ENCODE measurements at places on chromosomes 16 and 17. TPM values are rescaled to one million over a fixed set of nuclear protein-coding genes. Genes with fewer than 3 reads are reported as not detected.

DNA sequence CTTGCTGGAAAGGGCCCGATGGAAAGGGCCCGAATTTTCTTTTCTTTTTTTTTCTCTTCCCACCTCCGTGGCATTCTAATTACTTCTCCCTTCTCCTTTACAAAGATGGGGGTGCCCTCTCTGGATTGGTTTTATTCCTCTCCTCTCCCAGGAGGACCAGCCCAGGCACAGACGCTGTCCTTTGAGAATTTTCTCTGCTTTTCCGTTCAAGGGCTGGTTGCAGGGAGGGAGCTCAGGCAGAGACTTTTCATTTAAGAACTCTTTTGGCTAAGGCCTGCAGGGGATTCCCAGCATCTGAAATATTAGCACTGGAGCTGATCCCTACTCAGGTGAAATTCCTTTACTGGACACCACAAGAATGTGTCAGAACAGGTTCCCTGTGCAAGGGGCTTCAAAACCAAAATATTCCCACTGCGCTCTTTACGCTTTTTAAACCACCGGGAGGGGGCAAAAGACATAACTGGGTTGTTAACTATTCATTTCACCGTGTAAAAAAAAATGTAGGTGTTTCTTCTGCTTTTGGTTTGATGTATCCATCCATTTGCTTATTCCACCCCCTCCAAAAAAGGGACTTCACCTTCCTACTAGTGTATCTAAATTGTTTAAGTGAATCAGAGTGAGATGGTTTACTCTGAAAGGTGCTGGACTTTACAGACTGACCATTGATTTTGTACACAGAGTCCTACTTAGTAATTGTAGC, 1.4 kb downstream of the NFAT5 start:
- no peaks in the 10 kb centered on the region for H3K27me3 ChIP-seq
- H3K36me3 ChIP-seq: no peaks in the 10 kb centered on the region
- peaks cover 13% of the 10 kb centered on the region for H3K4me1 ChIP-seq
- peak; percentile 13 for DNase-seq
- H3K4me3 ChIP-seq: peak overlapping the region; percentile 90

DNA sequence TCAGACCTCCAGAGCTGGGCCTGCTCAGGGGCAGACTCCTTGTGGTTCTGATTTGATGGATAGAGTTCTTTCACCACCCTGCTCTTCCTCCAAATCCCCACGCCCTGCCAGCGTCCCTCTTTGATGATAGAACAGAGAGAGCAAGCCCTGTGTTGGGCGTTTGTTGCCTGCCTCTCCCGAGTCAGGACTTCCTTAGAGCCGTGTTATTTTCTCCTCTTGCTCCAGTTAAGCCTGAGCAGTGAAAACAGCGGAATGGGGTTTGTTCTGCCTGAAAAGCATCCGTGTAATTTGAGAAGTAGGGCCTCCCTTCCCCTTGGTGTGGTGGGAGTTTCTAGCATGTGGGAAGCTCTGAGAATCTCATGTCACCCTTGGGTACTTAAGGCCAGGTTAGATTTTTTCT, 22.1 kb downstream of the TMEM94 start:
- H3K36me3 ChIP-seq: peaks cover under 1% of the 10 kb centered on the region
- H3K4me3 ChIP-seq: no peak overlapping the region
- no peaks in the 10 kb centered on the region for H3K27me3 ChIP-seq

- no peaks in the 10 kb centered on the region for H3K4me1 ChIP-seq
- H3K27ac ChIP-seq: no peak overlapping the region
- H3K27me3 ChIP-seq: no peaks in the 10 kb centered on the region
- no peak overlapping the region for H3K4me3 ChIP-seq
- no peaks in the 10 kb centered on the region for H3K36me3 ChIP-seq
These were observed 35.3 kb upstream of the MMP2 start for GRCh38 chr16:55443434-55444346.

GRCh38 chr16:73076324-73076810, 28.4 kb upstream of the ZFHX3 start:
- peaks cover 4% of the 10 kb centered on the region for H3K27me3 ChIP-seq
- no peak overlapping the region for H3K27ac ChIP-seq

DNA sequence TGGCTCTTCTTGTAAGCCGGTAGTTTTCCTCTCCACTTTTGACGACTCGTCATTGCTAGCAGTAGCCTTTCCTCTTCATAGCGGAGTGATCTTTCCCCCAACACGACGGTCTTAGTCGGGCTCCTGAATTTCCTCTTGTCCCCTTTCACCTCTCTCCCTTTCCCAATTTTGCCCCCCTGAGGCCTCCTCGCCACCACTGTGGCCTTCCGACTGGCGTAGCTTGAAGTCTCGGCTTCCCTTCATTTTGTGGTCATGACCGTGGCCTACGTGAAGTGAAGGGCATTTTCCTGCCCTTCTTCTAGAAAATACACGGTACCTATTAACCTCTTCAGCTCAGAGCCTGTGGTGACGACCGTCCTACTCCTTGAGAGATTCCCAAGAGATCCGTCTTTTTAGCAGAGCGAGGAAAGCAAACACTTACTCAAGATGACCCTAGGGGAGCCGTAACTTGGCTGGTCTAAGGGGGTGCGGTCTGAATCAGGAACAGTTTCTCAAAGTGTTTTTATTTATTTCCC, 787 bp downstream of the PRKAR1A start:
- no peak for DNase-seq
- H3K27me3 ChIP-seq: no peaks in the 10 kb centered on the region
- H3K4me1 ChIP-seq: peaks cover 13% of the 10 kb centered on the region
- H3K27ac ChIP-seq: peak overlapping the region; percentile 98

- no peaks in the 10 kb centered on the region for H3K4me1 ChIP-seq
- no peak overlapping the region for H3K4me3 ChIP-seq
- no peak for DNase-seq
- H3K27ac ChIP-seq: no peak overlapping the region
- no peaks in the 10 kb centered on the region for H3K27me3 ChIP-seq
- no peaks in the 10 kb centered on the region for H3K36me3 ChIP-seq
These were observed 90.1 kb upstream of the KCNJ18 start for GRCh38 chr17:21602176-21602575.

DNA sequence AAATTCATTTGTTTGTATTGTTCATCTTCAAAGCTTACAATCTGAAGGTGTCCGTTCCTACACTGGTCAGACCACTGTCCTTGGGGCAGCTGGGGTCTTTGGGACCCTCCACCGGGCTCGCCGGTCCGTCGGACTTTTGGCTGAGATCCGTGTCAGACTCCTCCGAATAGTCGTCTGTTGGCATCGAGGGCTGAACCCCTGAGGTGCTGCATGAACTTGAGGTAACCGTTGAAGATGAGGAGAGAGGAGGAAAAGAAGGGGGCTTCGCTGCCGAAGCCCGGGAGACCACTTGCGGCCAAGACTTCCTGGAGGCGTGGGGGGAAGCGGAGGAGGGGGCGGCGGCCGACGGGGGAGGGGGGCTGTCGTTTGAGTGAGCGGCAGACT, 260.8 kb downstream of the ZFHX3 start:
- no peaks in the 10 kb centered on the region for H3K36me3 ChIP-seq
- H3K27ac ChIP-seq: no peak overlapping the region
- DNase-seq: no peak
- no peaks in the 10 kb centered on the region for H3K4me1 ChIP-seq
- H3K4me3 ChIP-seq: peak overlapping the region; percentile 6
- H3K27me3 ChIP-seq: peaks cover 11% of the 10 kb centered on the region

DNA sequence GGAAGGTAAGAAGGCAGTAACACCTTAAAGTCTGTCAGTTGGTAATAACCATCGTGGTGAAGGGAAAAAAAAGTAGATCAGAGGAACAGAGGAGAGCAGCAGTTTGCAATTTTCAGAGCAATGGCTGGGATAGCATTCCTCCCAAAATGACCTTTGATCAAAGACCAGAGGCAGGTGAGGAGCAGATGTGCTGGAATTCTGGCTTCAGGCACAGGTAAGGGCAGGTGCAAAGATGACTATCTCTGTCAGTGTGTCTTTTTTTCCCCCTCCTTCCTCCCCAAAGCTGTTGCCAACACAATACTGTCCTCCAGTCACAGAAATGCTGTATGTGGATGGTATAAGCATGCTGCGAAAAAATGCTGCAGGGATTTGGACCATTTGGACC, 166.7 kb downstream of the XYLT1 start:
- peaks cover 4% of the 10 kb centered on the region for H3K4me1 ChIP-seq
- no peaks in the 10 kb centered on the region for H3K27me3 ChIP-seq
- no peaks in the 10 kb centered on the region for H3K36me3 ChIP-seq
- DNase-seq: no peak

DNA sequence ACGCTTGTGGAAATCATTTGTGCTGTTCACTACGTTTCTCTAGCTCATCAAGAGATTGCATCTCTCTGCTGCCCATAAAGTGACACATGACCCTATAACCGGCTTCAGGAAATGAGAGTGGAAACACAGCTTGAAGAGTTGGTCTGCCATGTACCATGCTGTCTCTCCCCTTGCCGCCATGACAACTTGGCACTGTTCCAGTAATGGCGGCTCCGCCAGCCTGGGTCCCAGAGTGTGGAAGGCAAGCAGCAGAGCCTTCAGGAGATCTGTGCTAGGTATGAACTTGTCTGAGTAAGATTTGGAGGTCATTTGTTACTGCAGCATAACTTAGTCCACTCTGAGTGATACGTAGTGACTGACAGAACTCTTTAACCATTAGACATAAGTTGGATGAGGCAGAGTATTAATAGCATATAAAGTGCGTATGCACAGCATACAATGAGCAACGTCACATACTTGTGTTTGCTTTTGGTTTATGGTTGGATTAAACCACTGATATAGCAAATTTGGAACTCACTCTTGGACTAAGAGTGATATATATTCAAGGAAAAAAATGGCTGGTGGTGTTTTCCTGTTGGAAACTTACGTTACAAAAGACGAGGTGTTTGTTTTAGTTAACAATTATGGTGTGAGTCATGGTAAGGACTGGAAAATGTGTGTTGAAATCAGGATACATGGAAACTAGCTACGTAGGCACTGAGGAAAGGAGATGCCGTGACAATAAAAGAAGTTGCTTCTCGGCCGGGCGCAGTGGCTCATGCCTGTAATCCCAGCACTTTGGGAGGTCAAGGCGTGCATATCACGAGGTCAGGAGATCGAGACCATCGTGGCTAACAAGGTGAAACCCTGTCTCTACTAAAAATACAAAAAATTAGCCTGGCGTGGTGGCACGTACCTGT, 24.4 kb upstream of the PMP22 start:
- no peaks in the 10 kb centered on the region for H3K27me3 ChIP-seq
- H3K4me1 ChIP-seq: no peaks in the 10 kb centered on the region
- no peak overlapping the region for H3K4me3 ChIP-seq
- DNase-seq: no peak
- H3K27ac ChIP-seq: no peak overlapping the region
- H3K36me3 ChIP-seq: no peaks in the 10 kb centered on the region

- H3K27ac ChIP-seq: peak overlapping the region; percentile 94
- H3K4me1 ChIP-seq: peaks cover 23% of the 10 kb centered on the region
- no peak overlapping the region for H3K4me3 ChIP-seq
- no peaks in the 10 kb centered on the region for H3K27me3 ChIP-seq
These were observed 4.7 kb downstream of the SPN start for GRCh38 chr16:29667755-29668154.

DNA sequence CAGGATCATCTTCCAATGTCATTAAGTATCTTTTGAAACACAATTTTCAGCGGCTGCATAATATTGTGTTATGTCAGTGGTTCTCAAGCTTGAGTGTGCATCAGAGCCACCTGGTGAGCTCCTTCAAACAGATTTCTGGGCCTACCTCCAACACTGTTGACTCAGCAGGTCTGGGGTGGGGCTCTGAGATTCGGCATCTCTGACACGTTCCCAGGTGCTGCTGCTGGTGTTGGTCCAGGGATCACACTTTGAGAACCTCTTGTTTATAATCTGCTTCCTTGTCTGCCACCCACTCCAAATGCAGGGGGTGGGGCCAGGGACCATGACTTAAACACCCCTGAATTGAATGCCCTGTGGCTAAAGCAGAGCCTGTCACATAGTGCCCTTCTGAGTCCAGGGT, 73.8 kb upstream of the HNF1B start:
- no peaks in the 10 kb centered on the region for H3K4me1 ChIP-seq
- H3K27ac ChIP-seq: no peak overlapping the region
- H3K27me3 ChIP-seq: no peaks in the 10 kb centered on the region
- DNase-seq: no peak
- no peaks in the 10 kb centered on the region for H3K36me3 ChIP-seq
- H3K4me3 ChIP-seq: no peak overlapping the region

DNA sequence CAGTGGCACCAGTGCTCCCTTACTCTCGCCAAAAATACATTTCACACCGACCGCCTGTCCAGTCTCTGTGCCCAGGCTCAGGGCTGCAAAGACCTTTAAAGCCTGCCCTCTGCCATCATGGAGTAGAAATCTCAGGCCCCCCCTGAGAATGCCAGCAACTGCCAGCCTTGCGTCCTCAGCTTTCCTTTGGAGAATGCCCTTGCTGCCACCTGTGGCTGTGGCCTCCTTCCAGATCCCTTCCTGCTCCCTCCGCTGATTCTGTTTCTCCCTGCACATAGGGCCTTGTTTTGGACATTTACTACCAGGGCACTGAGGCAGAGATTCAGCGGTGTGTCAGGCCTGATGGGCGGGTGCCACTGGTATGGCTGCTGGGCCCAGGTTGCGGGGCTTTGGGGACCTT, 13.2 kb downstream of the FCSK start:
- H3K4me3 ChIP-seq: no peak overlapping the region
- no peak for DNase-seq
- no peak overlapping the region for H3K27ac ChIP-seq
- no peaks in the 10 kb centered on the region for H3K4me1 ChIP-seq

DNA sequence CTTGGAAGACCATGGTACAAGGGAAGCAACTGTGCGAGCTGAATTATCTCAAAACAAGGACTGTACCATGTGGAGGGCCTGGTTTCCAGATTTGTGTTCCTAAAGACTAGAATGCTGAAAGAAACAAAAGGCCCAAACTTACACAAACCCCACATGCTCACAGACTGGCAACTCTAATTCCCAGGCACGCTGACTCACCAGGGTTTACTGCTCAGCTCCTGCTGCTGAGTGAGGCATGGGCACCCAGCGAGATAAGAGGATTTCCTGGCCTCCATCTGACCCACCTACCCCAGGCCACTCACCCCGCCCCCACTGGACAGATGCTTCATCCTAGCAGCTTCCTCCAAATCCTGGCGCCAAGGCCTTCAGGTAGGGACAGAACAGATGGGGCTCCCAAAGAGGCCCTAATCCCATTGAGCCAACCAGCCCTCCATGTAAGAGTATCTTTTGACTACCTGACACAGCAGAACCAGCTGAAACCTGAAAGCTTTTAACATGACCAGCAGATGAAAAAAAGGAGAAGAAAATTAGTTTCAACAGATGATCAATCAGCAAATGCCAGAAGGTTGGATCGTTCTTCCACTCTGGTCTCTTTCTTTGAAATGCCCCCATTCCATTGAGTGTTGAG, 33.9 kb downstream of the DCUN1D3 start:
- no peaks in the 10 kb centered on the region for H3K36me3 ChIP-seq
- DNase-seq: no peak
- H3K4me1 ChIP-seq: no peaks in the 10 kb centered on the region

Gene TP53TG3F
- total RNA-seq: not detected

Gene CETP
- total RNA-seq: not detected

Gene ITGAL
- 258 TPM for total RNA-seq

Gene ANKRD40CL
- not detected for total RNA-seq

Gene OR1F1
- total RNA-seq: not detected

Gene LITAFD
- total RNA-seq: not detected

Gene PRAC2
- not detected for total RNA-seq

Gene KRTAP4-4
- total RNA-seq: not detected
